Stimulated activated CD8-positive, alpha-beta memory T cell treated with anti-CD3 and anti-CD28 coated beads, Interleukin-12 subunit alpha, Interleukin-12 subunit beta, amount 100 ng/mL, for 1 hour (primary cell): ENCODE measurements at places on chromosomes 12 and 14.

DNA sequence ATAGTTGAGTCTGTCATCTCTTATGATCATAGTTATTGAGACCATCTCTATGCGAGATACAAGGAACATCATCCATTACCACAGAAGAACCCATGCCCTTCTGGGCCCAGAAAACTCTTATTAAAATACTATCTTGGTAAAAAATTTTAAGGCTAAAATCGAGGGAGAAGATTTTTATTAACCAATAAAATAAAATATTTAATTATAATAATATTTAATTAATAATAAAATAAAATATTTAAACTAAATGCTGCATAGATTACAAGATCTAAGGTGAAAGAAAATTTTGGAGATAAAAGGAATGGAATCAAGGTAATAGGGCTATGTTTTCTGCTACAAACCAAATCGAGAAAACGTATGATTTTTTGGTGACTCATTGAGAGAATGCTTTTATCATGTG, 540.2 kb downstream of the KCNH5 start:
- no peak for DNase-seq

DNA sequence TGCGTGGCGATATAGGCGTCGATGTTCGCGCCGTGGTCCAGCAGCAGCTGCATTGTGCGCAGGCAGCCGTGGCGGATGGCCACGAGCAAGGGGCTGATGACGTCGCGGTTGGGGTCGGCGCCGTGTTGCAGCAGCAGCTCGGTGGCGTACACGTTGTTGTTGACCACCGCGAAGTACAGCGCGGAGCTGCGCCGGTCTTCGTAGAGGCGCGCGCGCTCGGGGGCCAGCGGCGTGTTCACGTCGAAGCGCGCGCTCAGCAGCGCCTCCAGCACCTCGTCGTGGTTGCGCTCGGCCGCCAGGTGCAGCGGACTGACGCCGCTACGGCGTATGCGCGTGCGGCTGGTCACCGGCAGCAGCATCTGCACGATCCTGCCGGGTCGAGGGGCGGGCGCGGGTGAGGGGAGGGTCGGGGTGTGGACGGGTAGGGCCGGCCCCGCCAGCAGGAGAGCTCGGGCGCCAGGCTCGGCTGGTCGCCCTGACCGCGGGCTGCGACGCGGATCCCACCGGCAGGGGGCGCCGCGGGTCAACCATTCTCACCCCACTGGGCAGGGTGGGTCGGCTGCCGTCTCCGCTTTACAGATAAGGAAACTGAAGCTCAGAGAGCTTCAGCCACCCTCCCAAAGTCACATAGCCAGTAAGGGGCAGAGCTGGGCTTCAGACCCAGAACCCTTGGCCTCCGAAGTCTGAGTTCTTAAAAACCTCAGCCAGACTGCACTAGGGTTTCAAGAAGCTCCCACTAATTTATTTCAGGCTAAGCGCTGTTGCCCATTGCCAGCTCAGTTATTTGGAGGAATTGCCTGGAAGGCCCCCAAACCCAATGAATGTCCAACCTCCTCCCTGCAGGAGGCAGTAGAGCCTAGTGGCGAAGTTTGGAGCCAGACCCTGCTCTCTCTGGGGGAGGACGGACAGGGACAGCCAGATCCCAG, 12.4 kb downstream of the FAM181A start:
- DNase-seq = peak; percentile 89

DNA sequence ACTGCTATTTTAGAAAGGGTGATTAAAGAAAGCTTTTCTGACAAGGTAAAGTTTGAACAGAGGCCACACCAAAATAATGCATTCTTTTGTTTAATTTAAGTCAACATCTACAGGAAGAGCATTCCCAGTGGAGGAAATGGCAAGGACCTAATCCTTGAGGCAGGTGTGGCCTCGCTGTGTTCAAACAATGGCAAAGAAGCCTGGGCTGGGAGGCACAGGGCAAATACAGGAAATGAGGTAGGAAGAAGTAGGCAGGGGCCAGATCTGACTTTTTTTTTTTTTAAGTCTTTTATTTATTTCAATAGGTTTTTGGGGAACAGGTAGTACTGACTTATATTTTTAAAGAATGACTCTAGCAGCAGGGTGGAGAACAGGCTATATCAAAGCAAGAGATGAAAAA, 53.5 kb downstream of the ARMH4 start:
- no peak for DNase-seq

- DNase-seq = no peak
Observed at GRCh38 chr14:36408388-36408787, 88.0 kb upstream of the MBIP start.

DNA sequence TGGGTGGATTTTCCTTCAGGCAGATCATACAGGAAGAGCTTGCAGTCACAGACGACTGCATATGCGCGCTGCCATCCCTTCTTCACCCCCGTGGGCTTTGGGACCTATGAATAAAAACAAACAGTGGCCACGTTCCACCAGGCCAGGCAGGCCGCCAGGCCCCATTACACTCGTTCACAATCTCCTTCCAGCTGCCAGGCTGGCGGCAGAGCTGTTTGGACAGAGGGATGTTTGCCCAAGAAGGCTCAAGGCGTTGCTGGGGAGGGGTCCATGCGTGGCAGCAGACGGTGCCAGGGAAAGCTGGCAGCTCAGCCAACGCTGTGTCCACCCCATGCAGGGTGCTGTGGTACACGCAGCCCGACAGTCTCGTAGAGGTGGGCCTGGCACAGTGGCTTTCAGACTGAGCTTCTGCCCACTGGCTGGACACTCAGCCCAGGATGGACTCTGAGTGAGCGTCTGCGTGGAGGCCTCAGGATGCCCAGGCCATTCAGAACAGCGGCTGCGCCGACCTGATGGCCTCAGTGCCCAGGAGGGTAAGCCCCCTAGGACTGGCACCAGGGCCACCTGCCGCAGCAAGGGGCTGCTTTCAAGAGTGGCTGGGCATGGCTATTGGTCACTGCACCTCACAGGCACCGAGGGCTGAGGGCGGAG, 27.5 kb downstream of the AMN start:
- no peak for DNase-seq

DNA sequence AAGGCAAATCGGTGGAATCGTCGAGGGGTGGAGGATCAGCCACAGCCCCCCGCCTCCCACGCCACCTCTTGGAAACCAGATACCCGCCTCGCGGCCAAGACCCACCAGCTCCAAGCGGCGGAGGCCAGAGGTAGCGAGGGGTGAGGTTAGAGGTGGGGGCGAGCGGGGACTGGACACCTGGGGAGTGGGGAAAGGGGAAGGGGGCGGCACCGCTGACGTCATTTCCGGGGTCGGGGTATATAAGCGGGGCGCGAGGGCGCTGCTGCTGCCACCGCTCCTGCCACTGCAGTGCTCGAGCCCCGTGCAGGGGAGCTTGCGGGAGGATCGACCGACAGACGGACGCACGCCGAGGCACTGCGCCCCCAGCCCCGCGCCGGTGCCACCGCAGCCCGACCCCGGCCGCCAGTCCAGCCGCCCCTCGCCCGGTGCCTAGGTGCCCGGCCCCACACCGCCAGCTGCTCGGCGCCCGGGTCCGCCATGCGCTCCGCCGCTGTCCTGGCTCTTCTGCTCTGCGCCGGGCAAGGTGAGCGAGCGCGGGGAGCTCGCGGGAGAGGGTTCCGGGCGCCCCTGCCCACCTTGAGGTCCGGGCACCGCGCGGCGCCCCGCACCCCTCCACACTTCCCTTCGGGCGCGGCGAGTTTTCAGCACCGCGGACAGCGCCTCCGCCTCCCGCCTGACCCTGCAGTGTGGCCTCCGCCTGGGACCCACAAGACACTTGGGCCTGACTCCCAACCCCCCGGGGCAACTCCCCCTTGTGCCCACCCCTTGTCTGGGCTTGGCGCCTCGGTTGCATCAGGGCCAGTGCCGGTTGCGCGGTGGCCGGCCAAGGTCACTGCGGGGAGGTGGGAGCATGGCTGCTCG, at the start of gene CHGA:
TSS of gene CHGA (plus strand) at position 268 of the 861 bp plus-strand sequence. CDS start at position 478, 210 bp downstream.
- peak; percentile 20 for DNase-seq
